Mesothelial cell of epicardium (in vitro differentiated cells): ENCODE measurements at places on chromosomes 6 and 20.
A peak's percentile ranks its signal among the peaks of the same experiment; 100 is the strongest.

GRCh38 chr20:16451001-16451400, 122.2 kb downstream of the KIF16B start:
- no peak for DNase-seq

- DNase-seq, result no peak
Observed at GRCh38 chr20:51815383-51816076, 13.2 kb upstream of the SALL4 start.

DNA sequence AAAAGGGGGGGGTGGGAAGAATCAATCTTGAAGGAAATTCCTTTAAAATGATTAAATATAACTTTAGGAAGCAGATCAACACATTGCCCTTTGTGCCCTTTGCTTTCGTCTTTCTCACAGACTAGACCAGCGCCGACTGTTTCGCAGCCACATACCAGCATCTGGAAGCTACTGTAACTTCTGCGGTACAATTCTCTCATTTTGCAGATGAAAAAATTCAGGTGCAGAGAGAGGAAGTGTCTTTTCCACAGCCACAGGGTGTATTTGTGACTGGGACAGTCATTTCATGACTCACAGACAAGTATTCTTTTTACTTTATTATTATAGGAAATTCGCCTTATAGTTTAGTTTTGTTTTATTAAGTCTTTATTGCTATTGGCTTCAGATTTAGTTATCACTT, 84.2 kb downstream of the UST start:
- DNase-seq, result no peak

DNA sequence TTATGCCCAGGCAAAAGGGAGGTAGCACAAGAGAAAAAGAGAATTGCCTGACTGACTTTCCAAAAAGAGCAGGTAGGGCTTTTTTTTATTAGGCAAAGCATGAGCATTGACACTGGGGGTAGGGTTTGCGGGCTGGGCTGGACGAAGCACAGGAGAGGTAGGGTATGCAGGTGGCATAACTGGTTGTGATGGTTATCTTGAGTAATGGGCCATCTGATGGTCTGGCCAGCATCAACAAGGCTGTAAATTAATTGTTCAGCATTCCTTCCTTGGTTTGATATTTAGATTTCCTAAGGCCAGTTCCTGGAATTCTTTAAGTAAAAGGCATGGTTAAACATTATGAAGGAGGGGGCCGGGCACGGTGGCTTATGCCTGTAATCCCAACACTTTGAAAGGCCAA, 13.9 kb upstream of the BFSP1 start:
- DNase-seq, result no peak

DNA sequence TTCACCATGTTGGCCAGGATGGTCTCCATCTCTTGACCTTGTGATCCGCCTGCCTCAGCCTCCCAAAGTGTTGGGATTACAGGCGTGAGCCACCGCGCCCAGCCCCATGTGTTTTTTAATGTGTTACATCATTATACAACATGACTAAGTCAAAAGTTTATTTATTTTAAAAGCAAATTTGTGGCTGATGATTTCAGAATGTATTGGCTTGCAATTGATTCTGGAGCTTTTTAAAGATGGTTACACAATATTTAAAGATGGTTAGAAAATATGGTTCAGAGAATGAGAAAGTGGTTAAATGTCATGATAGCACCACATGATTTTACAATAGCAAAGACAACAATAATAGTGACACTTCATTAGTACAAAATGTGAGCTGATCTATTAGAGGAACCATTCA, 80.5 kb downstream of the SASH1 start:
- DNase-seq, result no peak

DNA sequence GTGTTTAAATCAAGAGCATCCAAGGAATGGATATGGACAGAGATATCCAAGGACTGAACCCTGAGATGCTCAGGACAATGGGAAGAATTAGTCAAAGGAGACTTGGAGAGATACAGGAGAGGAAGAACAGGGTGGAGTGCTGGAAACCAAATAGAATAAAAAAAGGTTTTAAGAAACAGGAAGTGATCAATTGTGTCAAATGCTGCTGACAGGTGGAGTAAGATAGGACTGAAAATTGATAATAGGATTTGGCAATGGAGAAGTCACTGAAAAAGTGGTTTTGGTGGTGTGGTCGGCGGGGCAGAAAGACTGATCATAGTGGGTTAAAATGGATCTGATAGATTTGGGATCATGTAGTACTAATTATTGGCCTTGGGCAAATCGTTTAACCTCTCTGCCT, 37.9 kb upstream of the PNRC1 start:
- no peak for DNase-seq

- DNase-seq, result no peak
Observed at GRCh38 chr6:158897236-158897635, 78.1 kb upstream of the EZR start.

GRCh38 chr6:24766680-24767462, 7.9 kb upstream of the GMNN start:
- DNase-seq, result no peak

- DNase-seq, result no peak
Observed at GRCh38 chr6:70663881-70664466, 3.7 kb upstream of the SMAP1 start.

GRCh38 chr6:12294851-12295536, 4.8 kb downstream of the EDN1 start:
- DNase-seq, result no peak

DNA sequence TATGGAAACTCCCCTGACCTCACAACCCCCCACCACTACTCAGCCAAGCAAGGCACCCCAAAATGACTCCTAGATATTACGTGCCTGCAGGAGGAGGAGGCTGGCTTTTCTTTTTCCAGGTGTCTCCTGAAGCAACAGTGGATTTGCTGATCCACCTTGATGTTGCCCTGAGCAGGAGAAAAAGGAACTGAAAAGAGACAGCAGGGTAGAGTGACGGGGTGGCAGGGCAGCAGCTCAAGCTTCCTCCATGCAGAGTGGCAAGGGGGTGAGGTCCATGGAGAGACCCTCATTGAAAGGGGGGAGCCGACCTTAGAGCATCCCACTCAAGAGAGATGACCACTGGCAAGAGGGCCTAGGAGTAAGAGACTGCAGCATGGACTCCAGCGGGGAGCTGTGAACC, 112.0 kb upstream of the SIRPA start:
- no peak for DNase-seq

GRCh38 chr6:158468666-158469065, 91.2 kb upstream of the TMEM181 start:
- DNase-seq, result no peak

GRCh38 chr6:111231090-111231459, 143.8 kb downstream of the SLC16A10 start:
- no peak for DNase-seq

DNA sequence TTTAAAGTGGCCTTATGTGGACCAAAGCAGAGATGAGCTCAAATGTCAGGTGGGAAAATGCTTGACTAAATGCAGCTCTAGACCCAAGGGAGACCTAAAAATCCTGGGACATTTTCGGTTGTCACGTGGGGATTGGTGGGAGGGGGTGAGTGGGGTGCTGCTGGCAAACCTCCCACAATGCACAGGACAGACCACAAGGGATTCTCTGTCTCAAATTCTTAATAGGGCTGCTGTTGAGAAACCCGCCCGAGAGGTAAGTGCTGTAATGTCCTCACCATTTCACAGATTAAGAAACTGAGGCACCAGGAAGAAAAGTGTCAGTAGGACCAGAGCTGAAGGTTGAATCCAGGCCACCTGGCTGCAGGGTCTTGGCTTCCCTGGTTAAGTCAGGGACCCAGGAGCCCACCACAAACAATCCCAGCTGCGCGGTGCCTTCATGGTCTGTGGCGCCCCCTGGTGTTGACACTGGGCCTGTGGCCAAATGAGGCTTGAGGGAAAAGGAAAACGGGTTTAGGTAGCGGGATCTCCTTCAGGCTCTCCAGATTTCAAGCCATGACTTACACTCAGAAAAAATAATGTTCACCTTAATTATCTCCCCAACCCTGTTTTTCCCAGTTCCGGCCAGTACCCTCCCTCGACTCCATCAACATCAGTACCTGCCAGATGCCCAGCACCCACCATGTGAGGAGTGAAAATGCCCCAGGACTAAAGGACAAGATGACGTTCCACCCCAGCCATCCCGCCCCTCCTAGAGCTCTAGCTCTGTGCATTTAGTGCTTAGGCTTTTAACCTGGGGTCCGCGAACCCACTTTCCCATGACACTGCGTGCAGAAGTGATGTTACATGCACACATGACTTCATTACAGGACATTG, 7.2 kb downstream of the HLA-G start:
- peak; percentile 62 for DNase-seq

DNA sequence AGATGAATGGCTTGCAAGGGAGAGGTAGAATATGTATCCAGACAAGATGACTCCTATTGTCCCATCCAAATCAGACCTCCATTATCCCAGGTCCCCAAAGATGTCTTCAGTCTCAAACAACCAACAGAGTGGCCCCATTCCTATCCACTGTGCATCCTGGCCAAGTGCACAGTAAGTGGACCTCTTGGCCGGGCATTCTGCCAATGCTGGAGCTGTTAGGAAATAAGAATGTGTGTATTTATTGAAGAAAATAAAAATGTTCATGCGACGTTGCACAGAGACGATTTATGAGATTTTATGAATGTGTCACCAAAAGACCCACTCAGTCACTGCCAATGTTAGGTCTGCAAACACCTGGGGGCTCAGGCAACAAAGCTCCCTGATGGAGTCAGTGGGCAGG, 196.0 kb downstream of the MAFB start:
- no peak for DNase-seq

- peak; percentile 50 for DNase-seq
Observed at GRCh38 chr6:147508042-147508865, at the start of gene SAMD5. TSS of gene SAMD5 (plus strand) at chr6:147508690. CDS start at chr6:147508929, 239 bp downstream.

DNA sequence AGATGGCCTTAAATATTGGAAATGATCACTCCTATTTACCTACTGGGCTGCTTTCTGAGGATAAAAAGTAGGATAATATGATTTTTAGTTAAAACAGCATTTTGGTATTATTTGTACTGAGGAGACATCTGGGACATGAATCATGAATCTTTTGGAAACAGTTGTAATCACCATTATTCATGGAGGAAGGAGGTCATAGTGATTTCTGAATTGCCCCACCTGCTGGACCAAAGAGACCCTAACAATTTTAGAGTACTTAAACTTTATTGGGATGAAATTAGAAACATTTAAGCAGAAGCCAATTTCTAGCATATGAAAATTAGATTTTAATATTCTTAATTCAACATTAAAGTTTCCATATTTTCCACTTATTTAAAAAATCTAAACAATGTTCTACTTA, 108.4 kb upstream of the SIM1 start:
- DNase-seq, result no peak

- DNase-seq, result no peak
Observed at GRCh38 chr6:164911873-164912580, 397.4 kb downstream of the C6orf118 start.

- no peak for DNase-seq
Observed at GRCh38 chr20:57688864-57689263, 21.0 kb downstream of the PMEPA1 start.

DNA sequence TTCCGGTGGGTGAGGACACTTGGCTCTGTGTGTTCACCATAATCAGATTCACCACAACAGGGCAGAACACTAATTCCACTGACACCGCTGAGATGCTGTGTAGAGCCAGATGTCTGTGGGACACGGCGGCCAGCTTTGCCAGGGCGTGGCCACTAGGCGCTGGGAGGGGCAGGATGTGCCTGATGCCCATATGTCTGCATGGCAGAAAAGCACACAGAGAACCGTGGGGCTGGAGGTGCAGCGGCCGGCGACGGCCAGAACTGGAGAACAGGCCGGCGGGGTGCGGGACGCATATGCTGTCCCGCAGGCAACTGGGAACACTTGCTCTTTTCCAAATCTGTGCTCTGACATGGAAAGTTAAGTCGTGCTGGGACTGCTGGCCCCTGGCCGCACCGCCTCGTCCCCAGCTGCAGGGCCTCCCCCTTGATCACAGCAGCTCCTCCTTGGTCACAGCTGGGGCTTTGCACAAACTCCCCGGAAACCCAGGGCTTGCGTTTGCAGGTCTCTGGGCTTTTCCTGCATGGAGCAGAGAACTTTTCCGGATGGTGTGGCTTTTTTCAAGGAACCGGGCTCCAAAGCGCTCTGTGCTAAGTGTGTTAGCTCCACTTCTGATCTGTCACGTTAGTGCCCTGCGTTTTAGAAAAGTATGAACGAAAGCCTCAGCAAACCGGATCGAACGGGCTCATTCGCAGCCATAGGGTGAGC, 31.1 kb downstream of the NTSR1 start:
- DNase-seq, result no peak

DNA sequence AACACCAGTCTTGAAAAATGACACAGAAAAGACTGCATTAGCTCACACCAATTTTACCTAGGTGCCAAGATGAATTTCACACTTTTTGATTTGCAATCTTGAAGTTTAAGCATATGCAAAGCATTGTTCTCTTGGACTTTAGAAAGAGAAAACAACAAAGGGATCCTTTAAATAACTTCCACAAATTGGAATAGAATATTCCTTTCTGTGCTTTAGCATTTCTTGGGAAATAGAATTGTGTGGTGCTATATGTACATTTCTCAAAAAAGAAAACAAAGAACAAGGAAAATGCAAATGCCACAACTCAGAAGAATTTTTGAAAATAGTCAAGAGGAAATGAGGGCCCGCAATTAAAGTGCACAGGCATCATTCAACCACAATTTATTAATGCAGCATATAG, 17.0 kb downstream of the HTR1B start:
- DNase-seq, result no peak

DNA sequence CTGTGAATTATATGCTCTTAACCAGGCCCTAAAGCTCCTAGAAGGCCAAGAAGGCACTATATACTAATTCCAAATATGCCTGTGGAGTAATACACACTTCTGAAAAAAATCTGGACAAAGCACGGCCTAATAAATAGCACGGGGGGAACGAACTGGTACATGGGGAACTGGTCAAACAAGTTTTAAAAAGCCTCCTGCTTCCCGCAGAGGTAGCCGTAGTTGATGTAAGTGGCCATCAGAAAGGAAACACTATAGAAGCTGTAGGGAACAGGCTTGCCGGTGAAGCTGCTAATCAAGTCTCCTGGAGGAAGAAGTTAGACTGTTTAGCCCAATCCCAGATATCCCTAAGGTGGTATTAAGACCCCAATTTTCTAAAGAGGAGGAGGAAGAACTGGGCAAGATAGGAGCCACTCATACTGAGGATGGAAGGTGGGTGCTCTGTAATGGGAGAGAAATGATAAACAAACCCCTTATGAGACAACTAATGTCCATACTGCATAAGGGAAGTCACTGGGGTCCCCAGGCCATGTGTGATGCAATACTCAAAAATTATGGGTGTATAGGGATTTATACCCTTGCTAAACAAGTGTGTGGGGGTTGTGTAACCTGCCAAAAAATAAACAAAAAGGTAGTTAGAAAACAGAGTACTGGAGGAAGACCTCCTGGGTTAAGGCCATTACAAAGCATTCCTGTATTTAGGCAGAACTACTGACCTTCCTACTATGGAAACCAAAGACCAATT, 27.1 kb upstream of the ZNF318 start:
- no peak for DNase-seq

- no peak for DNase-seq
Observed at GRCh38 chr20:2394411-2395055, 13.8 kb downstream of the TGM6 start.
